GOT3 (cell line): ENCODE measurements at places on chromosomes 4 and X.

DNA sequence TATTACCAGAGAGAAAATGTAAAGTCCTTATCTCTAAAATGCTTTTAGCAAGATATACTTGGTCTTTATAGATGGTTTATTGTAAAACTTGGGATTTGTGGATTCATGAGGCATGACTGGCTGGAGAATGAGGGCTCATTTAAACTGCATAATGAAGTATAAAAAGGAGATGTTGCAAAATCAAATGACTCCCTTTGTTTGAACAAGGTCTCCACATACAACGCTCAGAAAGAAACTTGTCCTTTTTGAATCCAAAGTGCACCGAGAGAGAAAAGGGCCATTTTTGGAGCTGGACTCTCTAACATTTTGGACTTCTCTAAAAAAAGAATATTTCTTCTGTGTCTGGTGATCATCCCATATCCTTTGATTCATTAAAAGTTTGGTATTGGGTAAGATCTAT lies 7.7 kb upstream of the EIF1AX start:
- no peak for DNase-seq

- DNase-seq = no peak
These were observed 730 bp downstream of the MANBA start for GRCh38 chr4:102759831-102760644.

DNA sequence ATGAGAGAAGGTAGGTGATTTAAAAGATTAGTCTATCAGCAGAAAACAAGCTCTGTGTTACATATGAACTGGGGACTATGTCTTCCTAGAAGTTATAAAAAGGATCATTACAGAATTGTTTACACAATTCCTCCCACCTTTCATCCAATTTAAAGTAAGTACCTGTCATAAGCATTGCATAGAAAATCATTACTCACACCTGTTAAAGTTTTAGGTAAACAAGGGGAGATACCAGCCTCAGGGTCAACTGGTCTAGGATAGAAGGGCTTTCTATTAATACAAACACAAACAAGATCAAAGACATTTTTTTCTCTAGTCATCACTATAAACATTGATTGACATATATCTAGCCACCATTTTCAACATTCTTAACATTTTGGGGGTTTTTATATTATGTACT lies 333.9 kb downstream of the ARHGAP24 start:
- DNase-seq = no peak

DNA sequence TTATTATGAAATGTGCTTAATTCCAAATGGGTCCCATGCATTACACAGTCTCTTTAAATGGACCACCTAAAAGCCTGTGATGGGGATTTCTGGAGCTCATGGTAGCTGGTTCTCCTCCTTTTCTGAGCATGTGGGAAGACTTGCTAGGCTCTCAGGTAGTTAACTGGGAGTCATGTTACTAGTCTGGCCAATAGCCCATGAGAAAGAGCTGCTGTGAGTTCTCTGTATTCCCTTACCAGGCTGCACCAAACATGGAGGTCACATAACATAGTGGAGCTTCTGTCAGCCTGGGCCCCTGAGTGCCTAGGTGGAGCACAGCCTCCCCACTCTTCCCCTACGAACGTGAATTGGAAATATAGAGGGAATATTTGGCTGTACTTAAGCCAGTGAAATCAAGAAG lies 198.4 kb downstream of the MAML3 start:
- DNase-seq = no peak

DNA sequence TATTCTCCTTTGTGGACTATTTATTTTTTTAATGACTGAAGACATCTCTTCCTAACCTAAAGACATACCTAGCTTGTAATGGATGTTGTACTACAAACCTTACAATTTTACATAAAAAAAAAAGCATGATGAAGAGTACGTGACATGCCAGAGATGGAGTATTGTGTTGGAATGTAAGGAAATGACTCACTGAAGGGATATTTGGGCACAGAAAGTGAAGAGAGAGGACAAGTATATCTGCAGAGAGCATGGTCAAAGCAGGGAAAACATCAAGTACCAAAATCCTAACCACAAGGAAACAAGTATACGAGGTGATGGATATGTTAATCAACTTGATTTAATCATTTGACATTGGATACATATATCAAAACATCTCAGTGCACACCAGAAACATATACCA lies 1051.4 kb upstream of the PRKX start:
- DNase-seq = no peak

GRCh38 chr4:146957237-146957636 lies 11.6 kb upstream of the TTC29 start:
- DNase-seq = peak; percentile 29

DNA sequence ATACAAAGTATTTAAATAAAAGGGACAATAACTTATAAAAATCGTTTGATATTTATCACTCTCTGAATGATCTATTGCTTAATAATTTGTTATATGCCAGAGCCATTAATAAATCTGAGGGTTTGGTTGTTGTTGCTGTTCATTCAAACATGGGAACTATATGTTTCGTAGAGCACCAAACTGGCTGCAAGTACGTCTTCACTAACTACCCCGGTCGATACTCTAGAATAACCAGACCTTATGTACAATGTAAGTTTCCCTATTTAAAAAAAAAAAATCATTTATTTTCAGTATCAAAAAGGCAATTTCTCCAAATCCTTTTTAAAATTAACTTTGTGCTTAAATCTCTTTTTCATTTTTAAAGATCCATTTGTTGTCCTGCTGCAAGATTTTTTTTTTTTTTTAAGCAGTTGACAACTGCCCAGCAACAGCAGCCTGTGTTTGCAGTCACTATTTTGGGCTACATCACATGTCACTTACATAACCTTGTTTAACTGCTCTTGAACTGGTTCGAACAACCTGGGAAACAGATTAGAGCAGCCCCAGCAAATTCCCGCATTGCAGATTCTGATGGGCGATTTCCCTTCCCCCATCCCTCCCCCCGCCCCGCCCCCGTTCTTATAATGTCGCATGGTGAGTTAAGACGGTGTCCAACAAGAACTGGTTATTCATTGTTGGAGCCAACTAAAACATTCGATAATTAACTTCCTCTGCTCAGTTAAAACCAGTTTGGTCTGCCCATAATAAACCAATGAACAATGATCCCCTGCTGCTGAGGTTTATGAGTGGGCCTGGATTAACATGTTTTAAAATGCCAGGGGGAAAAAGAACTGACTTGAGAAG lies 238.9 kb downstream of the NR3C2 start:
- DNase-seq = no peak

DNA sequence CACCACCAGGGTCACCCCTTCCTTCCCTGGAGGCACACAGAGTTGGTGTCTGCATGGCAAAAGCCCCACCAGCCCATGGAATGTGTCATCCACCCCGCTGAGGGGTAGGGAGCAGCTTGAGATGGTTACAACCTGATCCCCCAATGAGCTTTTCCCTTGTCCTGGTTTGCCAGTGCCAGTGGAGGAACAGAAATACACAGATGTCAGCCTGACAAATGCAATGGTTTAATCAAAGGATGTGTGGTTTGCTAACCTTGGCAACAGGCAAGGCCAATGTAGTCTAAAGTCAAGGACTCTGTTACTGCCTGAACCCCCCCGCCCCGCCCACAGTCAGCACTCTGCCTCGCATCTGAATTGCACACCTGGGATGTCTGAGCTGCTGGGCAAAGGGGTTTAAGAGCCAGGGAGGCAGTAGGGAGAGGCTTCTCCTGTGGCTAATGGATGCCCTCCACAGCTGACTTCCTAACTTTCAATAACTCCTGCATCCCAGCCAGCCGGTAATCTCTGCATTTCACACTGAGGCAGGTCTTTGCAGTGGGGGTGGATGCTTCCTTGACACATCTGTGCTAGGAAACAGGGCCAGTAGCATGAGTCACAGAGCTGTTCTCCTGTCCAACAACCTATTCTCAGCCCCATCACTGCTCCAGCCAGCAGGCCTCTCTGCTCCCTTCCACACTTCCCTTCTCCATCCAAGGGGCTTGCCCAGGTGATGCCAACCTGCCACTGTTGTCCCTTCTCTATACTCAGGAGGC lies 137.5 kb downstream of the AMMECR1 start:
- no peak for DNase-seq
